Neuronal stem cell (in vitro differentiated cells): ENCODE measurements at places on chromosomes 4 and X.

GRCh38 chrX:134074151-134074550, 88.8 kb upstream of the GPC3 start:
- DNase-seq, result no peak

DNA sequence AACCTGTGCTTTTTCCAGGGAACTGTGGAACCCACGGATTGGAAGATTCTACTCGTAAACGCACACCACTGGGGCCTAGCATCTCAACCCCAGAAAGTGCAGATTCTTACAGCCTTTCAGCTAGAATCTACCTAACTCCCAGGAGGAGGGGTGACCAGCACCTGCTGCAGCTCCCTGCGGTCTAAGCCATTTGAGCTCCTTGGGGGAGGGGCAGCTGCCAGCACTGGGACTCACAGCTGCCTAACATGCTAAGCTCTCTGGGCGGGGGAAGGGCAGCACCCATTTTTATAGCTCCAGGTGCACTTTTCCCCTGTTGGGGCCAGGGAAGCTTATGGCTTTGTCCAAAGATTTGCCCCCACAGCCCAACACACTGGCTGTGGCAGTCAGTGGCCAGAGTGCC, 595.7 kb upstream of the EPHA5 start:
- no peak for DNase-seq

GRCh38 chr4:11548597-11549082, 119.9 kb upstream of the HS3ST1 start:
- no peak for DNase-seq

DNA sequence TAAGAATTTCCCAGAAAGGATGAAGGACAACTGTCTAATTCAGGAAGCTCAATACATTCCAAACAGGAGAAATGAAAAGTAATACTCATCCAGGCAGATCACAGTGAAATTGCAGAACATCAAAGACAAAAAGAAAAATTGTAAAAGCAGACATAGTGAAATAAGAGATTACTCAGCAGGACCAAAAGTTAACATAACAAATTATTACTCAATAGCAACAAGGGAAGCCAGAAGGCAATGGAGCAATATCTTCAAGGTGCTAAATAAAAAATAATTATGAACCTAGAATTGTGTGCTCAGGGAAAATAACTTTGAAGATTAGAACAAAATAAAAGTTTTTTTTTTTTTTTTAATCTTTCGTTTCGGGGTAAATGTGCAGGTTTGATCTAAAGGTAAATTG, 30.5 kb upstream of the ENPP6 start:
- no peak for DNase-seq

GRCh38 chr4:43332052-43332425, 439.5 kb downstream of the GRXCR1 start:
- DNase-seq, result no peak

- DNase-seq, result no peak
Measured at GRCh38 chr4:127410201-127410600, 222.6 kb upstream of the INTU start.

DNA sequence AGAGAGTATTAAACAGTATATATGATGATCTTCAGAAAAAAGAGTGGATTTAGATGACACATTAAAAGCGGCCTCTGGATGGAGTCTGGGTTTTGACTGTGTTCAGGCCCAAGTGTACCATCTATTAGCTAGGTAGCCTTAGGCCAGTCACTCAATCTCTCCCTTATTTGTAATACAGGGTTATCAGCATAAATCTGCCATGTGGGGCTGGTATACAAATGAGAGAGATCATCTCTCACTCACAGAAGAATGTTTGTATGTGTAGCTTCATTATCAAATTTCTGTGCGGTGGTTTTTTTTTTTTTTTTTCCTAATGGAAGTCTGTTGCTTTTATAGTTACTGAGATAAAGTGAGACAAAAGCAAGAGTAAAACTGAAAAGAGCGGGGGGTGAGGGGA, 12.7 kb downstream of the SLC2A9 start:
- DNase-seq, result no peak

DNA sequence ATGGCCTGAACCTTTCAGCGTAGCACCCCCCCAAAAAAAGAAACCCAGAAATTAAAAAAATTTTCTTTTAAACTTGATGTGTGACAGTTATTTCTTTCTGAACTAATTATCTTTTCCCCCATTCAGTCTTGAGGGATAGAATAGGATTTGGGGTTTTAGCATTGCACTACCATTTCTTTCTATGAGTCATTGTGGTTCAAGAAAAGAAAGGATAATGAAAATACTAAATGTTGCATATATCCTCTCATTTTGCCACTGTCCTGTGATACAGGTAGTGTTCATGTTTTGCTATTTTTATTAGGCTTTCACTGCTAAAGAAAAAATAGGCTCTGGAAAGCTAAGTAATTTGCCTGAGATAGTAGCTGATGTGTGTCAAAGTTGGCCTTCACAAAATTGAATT, 39.4 kb upstream of the DCK start:
- no peak for DNase-seq

DNA sequence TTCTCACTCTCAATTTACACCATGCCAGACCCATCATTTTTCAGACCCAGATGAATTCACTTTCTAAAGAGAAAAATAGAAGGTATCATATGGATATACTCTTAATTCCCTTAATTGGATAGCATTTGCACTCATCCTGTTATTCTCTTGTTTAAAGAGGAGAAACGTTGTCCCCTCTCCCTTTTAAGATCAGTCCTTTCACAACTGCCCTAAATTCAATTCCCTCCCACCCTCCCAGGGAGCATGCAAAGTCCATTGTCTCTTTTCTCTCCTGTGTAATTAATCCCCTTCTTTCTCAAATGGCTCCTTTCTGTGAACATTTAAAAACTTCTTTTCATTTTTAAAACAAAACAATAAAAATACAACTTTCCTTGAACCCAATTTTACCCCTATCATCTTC, 124.7 kb upstream of the TLL1 start:
- DNase-seq, result peak; percentile 17

DNA sequence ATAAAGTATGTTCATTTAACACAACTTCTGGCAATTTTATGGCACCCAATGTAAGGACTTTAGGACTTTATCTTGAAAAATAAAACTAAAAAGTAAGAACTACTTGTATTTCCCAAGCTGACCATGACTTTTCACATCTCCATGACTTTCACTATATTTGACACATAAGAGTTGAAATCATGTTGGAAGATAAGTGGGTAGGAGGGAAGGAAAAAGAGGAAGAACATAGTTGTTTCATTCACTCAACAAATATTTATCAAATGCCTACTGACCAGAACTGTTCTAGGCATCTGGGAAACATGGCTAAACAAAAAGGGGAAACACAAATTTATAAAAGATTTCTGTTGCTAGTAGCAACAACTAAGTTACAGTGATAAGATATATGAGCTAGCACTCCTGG, 16.0 kb downstream of the SCLT1 start:
- DNase-seq, result no peak

DNA sequence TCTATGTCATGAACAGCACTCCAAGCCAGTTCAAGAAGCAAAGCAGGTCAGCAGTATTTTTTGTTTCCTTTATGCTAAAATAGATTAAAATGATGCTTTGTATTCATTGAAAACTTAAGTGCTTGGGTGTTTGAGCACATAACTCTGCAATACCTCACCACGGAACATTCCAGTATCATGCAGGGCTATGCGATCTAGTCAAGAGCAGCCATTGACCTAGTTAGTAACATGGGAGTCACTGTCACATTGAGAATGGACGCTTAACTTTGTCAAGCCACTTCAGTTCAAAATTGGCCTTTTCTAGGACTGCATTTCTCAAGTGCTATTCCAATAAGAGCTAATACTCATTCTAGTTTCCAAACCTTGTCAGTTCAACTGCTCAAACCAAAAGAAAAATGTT, 160.1 kb upstream of the FSTL5 start:
- DNase-seq, result no peak

DNA sequence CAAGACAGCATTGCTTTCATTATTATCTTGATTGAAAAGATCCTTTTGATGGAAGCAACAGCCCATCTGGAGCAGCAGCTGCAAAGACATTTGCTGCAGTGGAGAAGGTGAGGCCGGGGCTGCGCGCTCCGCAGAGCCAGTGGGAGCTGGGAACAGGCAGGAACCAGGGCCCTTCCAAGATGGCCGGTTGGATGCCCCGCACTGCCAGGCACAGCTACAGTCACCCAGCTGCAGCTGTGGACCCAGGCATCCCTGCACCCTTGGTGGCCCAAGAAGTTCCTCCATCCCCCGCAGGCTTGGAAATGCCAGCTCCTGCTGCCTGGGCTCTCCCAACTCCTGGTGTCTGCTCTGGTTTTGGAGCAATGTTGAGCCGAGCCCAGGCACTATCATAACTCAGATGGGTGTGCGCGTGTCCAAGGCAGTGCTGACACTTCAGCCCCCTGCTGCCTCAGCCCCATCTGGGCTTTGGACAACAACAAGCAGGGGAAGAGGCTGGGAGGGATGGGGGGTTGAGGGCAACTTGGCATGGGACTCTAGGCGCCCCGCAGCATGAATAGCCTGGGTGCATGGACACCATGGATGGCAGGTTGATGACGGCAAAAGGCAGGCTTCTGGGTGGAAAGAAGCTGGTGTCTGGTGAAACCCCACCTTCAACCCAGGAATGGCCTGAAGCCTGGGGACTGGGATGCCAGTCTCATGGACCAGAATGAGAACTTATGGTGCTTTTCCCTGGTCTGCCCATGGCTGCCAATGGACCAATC, 371.8 kb downstream of the FSTL5 start:
- DNase-seq, result no peak

DNA sequence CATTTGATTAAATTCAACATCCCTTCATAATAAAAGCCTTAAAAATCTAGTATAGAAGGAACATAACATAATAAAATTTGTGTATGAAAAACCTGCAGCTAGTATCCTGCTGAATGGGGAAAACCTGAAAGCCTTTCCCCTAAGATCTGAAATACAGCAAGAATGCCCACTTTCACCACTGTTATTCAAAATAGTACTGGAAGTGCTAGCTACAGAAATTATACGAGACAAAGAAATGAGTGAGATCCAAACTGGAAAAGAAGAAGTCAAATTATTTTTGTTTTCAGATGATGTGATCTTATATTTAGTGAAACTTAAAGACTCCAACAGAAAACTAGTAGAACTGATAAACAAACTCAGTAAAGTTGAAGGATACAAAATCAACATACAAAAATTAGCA, 152.9 kb downstream of the RTL3 start:
- no peak for DNase-seq

GRCh38 chr4:105990933-105991332, 95.7 kb downstream of the NPNT start:
- DNase-seq, result no peak

- DNase-seq, result no peak
Measured at GRCh38 chrX:31656013-31656412, 584.2 kb upstream of the FTHL17 start.

DNA sequence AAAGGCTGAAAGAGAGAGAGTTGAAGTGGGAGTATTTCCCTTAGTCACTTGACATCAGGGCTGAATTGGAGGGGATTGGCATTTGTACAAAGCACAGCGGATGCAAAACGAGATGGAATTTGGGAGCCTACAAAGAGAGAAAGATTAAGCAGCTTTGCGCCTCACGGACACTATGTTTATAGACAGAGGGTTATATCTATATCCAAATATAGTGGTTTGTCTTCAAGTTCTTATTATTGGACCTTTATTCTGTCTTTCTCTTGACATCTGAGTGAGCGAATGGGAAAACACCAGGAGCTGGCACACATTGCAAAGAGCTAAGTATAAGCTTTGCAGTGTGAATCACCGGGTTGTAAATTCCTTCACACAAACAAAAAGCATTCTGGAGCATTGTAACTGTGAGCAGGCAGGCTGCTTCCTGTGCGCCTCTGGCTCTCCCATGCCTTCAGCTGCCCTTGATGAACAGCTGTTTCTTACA, 500.2 kb downstream of the STIM2 start:
- DNase-seq, result peak; percentile 60

- no peak for DNase-seq
Measured at GRCh38 chrX:567891-568290, 62.7 kb upstream of the SHOX start.

- no peak for DNase-seq
Measured at GRCh38 chrX:55144697-55145096, 55.9 kb downstream of the PAGE2 start.

- no peak for DNase-seq
Measured at GRCh38 chrX:115178473-115178872, 10.7 kb upstream of the RBMXL3 start.

DNA sequence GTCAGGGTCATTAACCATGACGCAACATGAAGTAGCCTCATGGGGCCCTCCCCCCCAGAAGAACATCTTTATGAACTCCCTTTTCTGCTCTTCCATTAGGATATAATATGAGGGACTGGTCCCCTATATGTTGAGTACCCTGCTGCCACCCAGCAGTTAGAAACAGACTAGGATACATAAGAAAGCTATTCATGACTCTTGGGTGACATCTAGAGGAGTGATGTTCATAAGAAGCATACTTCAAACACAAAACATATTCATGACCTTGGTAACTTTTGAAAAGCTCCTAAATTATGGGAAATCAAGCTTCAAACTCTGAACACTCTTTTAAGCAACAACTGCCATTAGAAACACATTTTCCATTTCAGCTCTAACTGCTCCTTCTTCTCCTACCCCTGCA, 155.2 kb upstream of the SPIN4 start:
- DNase-seq, result no peak

DNA sequence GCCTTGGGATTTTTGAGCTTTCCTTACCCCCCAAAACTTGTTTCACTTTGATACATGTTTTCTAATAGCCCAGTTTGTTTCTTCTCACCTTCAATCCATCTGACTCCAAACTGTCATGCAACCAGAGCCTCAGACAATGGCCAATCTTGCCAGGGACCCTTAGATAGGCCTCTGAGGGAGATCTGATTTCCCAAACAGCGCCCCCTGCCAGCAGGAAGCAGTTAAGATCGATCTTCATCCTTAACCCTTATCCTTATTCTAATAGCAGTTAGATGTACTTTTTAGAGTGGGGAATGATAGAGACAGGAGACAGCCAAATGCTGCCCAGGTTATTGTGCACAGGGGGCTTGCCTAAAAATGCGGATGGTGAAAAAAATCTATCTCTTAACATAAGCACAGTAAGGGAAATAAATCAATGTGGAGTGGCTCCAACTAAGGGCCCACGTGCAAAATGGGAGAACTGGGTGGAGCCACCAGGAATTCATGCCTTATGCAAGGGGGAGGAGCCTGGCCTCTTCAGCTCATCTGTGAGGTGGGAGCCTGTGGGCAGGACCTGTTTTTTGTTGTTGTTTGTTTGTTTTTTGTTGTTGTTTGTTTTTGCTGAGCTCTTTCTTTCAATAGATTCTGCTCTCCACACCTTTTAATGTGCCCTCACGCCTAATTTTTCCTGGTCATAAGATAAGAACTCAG, 833.6 kb upstream of the AGA start:
- DNase-seq, result no peak

GRCh38 chrX:46543441-46543840, 1.8 kb downstream of the ZNF674 start:
- DNase-seq, result no peak

DNA sequence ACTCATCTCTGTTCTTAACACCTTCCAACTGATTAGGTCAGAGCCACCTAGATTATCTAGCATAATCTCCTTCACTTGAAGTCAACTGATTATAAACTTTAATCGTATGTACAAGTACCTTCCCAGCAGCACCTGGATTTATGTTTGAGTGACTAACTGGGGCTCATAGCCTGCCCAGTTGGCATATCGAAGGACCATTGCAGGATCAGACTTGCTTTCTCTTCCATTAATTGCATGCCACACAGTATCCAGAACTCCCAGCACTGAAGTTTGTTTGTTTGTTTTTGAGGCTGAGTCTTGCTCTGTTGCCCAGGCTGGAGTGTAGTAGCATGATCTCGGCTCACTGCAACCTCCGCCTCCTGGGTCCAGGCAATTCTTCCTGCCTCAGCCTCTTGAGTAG, 27.9 kb downstream of the GRK4 start:
- DNase-seq, result no peak
